Stromal cell of bone marrow (primary cell): ENCODE measurements at places on chromosomes 5 and 9.

GRCh38 chr9:27430750-27431535 is 93.1 kb upstream of the IFNK start:
- DNase-seq: no peak

DNA sequence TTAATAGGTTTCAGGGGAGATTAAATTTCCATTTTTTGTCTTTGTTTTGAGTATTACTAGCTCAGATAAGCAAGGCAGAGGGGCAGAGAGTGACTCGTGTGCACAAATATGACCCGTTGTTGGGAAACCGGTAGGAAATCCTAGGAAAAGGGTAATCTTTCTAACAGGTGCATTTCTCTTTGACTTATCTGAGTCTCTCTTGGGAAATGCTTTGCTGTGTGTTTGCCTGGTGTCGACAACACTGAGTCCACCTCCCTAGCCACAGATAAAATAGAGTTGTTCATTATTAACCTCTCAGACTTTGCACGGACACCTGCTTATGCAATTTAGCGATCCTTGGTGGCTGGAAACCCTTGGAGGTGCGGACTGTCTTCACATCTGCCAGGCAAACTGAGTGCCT is 164.2 kb downstream of the FGF1 start:
- no peak for DNase-seq

- no peak for DNase-seq
These were observed 1148.4 kb downstream of the EFNA5 start for GRCh38 chr5:106522296-106522695.

DNA sequence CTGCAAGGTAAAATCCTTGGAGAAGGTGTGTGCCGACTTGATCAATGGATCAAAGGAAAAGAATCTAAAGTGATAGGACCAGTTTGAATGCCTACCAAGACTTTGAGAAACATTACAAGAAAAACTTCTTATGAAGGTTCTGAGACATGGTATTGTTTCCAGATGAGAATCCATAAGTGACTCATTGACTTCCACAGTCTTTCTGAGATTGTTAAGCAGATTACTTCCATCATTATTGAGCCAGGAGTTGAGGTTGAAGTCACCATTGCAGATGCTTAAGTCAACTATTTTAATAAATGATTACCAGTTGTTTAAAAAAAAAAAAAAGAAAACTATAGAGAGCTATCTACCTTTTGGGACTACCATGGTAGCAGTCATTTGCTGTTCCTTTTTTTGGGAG is 7.0 kb downstream of the LNPEP start:
- no peak for DNase-seq

DNA sequence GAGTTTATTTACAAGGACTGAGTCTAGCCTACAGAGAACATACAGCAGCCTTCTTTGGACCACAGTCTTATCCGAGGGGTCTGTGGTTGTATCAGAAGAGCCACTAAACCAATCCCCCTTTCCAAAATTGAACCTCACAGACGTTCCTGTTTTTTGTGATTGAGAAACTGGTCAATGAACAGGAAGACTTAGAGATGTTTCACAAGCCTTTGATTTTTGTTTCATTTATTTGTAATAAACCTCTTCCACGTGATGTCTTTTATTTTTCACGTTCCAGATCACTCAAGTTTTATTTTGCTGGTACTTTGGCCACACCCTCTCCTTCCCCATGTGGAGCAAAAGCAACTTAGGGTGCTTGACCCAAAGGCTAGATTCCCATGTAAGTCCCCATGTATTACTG is 16.1 kb downstream of the CCT5 start:
- no peak for DNase-seq

- no peak for DNase-seq
These were observed 5.7 kb downstream of the CCDC69 start for GRCh38 chr5:151218177-151218576.

DNA sequence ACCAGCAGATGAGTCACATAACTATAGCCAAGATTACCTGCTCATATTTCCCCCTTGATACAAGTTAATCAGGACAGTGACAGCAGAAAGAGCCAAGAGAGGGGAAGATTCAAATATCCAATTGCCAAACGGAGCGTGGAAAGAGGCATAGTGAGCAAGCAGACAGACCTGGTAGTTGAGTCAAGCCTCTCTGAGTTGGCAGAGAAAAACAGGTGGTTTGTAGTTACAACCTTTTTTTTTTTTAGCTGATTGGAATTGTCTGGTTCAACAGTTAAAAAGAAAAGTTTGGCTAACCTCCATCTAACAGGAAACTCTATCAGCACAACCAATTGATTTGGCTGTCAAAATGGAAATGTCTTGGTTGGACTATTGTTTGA is 272.1 kb downstream of the TLE1 start:
- no peak for DNase-seq

DNA sequence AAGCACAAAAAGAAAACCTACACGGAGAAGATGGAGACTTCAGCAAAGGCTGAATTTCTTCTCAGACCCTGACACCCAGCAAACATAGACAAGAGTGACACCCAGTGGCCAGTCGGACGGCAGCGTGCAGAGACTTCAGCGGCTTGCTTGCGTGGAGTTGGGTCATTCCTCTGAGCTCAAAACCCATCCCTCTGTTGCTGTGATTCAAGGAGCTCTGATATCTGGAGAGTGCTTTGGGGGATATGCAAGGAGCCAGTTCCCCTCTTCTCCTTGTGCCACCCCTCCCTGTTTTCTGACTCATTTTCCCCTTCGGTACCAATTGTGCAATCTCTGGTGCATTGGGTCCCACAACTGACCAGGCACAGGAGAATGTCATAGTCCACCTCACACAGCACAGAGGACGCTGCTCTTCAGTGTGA is 27.5 kb downstream of the SH3TC2 start:
- peak; percentile 54 for DNase-seq

DNA sequence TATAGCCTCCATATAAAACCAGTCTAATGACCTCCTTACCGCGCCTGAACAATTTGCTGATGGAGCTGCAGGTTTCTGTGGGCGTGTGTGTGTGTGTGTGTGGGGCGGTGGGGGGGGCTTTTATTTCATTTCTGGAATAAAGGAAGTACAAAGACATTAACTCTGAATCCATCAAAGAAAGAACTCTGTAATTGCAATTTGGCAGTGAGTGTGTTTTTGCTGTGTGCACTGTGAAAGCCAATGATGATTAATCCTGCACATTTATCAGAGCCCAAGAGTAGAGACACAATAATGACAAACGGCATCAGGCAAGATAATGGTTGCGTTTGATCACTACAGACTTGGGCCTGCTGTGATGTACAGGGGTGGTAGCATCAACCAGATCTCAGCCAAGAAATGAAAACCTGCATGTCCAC is 29.3 kb upstream of the NDFIP1 start:
- DNase-seq: no peak

DNA sequence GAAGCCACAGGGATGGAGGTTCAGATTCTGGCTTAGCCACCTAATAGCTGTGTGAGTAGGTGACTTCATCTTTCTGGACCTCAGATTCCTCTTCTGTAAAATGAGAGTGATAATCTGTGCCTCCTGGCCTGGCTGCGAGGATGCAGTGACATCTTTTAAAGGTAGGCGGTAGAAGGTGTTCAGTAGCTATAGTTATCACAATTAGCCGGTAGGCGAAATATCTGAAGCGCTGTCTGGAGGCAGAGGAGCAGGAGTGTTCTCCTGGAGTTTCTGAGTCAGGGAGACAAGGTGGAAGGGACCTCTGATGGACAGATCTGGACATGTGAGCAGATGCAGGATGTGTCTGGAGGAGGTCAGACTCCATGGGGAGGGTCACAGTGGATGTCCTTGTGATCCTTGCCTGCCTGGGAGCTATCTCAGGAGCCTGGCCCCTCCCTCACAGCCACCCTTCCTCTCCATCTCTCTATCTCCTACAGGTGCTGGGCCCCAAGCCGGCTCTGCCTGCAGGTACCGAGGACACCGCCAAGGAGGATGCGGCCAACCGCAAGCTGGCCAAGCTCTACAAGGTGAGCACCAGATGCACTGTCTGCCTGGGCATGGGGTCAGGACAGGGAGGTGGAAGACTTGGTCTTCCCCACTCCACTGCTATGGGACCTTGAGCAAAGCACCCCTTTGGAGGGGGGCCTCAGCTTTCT is 45.6 kb downstream of the GSN start:
- no peak for DNase-seq

- no peak for DNase-seq
These were observed 63.6 kb downstream of the CSNK1A1 start for GRCh38 chr5:149487672-149488071.

DNA sequence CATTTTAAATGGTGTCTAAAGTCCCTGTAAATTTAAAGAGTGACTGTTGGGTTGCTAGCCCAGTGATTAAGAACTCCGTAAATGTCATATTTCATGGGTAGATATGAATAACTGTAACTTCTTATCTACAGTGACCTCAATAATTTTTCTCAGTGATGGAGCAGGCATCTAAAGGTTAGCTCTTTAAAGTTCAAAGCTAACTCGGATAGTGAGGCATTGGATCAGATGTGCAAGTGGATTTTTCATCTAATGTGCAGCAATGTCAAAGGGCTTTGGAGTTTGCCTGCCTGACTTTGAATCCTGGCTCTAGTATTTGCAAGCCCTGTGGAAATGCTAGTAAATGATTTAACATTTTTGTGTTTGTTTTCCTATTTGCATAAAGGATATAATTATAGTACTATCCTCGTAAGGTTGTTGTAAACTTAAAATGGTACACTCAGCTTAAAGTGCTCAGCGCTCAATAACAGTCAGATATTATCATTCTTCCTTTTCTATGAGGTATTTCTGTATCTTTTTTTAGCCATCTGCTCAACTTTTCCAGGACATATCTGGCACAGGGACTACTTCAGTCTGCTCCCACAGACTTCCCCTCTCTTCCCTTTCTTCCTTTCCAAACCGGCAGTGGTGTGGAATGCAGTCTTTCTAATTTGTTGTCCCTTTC is 163.7 kb upstream of the ELL2 start:
- DNase-seq: no peak

GRCh38 chr9:7901621-7902020 is 102.0 kb upstream of the DMAC1 start:
- DNase-seq: no peak

GRCh38 chr9:31582071-31582470 is 802.4 kb upstream of the ACO1 start:
- no peak for DNase-seq

- no peak for DNase-seq
These were observed 10.0 kb upstream of the CRB2 start for GRCh38 chr9:123346026-123346425.

DNA sequence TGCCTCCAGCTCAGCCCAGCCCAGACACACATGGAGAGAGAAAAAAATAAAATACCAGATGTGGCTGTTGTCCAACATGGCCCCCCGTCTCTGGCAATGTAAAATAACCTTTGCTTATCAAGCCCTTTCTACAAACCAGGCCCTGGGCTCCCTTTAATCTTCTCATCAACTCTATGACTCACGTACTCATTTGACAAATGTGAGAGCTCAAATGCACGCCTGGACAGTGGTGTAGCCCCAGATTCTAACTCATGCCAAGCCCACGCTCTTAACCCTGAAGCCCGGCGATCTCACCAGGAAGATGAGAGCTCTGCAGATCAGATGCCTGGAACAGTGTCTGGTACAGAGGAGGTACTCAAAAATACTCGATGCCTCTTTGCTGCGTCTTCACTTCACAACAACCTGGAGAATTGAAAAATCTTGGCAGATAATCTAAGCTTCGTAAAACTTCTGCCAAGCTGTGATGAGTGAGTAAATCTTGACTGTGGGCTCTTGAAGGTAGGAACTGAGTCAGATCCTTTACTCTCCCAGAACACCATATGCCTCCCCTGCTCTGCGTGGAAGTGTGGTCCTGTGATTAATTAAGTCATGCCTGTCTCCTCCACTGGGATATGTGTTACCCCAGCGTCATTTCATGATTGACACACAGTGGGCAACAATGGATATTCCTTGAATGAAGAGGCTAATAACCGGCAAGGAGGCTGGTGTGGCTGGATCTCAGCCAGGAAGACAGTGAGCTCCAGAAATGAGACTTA is 102.0 kb upstream of the FSTL4 start:
- no peak for DNase-seq

DNA sequence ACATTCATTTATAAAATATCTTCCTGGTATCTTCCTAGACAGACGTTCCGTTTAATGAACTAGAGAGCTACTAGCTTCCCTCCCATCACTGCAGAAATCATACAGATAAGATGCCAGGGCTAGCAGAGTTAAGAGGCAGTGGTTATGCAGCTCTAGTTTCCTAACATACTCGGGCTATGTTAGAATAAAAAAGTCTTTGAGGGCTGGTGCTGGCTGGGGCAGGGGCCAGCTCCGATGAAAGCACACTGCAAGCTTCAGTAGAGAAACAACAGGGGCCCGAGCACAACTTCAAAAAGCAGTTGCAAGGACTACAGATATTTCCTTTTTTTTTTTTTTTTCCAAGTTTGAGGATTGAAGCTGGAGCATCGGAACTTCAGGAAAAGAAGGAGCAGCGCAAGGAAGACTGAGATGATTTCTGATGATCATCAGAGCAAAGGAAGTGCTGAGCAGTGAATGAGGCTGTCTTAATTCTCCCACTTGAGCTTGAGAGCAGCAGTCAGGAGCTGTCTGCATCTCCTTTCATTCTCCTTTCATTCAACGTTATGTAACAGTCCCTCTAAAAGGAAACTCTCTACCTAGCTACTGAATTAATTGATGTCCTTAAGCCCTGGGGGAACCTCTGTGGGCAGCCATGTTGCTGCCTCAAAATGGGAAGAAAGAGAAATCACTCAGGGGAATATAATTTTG is 47.6 kb upstream of the ADCY2 start:
- no peak for DNase-seq

GRCh38 chr5:141809380-141810096 is 68.7 kb downstream of the PCDH1 start:
- no peak for DNase-seq

DNA sequence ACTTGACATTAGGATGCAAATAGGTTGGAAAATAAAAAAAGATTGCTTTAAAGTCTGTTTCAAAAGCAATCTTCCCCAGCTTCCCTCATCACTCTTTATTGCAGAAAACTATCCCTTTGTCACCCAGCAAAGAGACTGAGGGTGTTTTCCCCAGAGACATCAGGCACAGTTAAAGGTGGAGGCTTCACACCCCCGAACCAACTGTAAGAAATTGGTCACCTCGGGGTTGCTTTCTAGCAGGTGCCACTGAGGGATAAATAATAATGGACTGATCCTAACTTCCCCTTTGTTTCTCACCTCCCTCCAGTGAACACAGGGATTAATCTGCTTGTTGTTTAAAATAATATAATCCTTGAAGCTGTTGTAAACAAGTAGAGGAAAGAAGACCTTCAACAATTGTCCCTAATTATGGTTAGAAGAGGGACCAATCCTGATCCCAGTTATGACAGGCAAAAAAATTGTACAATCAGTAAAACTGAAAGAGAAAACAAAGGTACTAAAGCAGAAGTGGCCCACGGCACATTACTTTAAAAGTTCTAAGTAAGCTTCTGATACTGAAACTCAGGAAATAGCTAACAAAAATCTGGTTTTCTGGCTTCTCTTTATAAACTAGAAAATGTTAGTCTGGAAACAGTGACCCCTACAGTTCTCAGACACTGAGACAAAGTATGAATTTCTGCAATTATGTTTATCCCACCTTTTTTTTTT is 6.6 kb upstream of the PCSK1 start:
- no peak for DNase-seq

DNA sequence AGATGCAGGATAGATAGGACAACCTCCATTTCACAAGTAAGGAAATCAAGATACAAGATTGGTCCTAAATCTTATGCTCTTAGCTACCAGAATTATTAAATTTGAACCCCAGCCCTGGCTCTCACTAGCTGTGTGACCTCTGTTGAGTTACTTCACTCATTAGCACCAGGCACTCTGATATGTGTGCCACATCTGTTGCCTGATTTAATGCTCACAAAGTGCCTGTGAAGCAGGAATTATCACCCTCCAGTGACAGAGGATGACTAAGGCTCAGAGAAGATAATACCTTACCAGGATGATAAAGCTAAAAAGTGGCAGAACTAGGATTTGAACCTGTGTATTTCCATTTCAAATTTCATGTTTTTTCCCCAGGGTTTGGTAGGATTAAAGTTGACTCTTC is 110.0 kb downstream of the PLPPR1 start:
- no peak for DNase-seq
